ENCODE measurements at places on chromosomes 5 and 9.

- DNase-seq: no peak
These were observed 9.3 kb downstream of the RUSC2 start for GRCh38 chr9:35499029-35499700.

GRCh38 chr5:135601466-135601865, 22.7 kb upstream of the CXCL14 start:
- DNase-seq: no peak

DNA sequence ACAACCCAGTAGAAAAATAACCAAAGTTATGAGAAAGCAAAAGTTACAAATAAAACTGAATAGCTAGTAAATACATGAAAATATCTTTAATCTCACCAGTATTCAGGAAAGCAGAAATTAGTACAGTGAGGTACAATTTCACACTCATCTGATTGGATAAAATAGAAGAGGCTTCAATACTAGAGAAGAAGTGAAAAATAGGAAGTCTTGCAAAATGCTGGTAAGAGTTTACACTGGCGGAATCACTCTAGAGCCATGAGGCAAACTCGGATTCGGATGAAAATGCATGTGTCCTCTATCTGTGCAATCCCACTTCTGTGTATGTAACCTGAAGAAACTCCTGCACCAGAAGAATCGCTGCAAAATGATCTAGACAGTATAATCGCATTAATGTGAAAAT, 128.9 kb downstream of the CCDC192 start:
- no peak for DNase-seq

- no peak for DNase-seq
These were observed 438 bp downstream of the SOX30 start for GRCh38 chr5:157651623-157652376.

DNA sequence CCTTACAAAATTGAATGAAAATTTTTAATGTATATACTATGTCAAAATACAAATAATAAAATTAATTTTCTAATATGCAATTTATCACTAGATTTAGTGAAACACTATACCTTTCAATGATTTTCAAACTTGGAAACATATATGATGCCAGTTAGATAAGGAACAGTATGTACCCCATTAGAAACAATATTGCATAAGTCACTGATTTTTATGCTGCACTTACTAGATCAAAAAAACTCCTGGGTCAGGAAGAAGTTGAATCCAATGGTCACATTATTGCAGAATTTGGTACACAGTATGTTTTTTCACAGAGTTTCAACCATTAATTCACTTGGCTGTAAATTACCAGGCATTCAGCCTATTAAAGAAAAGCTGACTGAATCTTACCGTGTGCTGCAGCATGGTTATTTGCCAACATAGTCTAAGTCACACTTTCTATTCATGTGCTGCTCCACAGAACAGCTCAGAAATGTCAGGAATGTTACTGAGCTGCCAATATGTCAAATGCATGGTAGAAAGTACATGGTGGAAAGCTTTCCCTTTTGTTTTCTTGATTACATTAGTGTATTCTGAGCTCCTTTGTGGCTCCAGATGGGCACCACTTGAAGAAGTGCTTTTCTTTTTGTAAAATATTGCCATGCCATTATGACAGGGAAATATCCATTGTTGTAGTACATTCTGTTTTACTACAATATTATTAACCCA, 9.9 kb upstream of the PRR16 start:
- no peak for DNase-seq

GRCh38 chr5:39202597-39203274, 16.6 kb downstream of the FYB1 start:
- no peak for DNase-seq

- DNase-seq: no peak
These were observed 810 bp downstream of the VPS13A start for GRCh38 chr9:77177894-77178794.

GRCh38 chr5:99138911-99139310, 210.1 kb upstream of the CHD1 start:
- no peak for DNase-seq

DNA sequence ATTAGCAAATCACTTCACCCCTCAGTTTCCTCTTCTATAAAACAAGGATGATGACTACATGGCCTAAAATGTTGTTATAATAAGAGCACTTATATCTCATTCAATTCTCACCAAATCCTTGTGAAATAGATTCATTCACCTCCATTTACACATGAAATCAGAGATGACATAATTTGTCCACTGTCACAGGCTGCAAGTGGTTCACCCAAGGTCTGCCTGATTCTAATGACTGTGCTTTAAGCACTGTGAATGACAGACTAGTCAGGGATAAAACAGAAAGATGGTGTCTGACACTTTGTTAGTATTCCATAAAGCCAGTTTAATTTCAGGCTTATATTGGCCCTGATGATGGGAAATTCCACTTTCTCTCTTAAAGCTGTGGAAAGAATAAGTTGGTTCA, 209.5 kb downstream of the MAPKAP1 start:
- DNase-seq: no peak

DNA sequence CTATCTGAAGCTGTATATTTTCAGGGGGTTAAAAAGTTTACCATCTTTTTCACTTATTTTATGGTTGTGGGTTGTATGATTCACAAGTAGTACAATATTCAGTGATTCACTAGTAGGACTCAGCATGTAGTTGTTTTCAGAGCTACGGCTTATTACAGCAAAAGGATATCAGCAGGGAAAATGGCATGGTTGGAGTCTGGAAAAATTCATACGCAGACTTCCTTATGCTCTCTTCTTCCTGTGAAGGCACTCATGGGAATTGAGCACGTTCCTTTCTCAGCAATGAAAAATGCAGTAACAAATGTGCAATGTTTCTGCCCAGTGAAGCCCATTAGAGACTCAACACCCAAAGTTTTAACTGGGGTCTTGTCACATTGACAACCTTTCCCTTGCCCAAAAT, 250.5 kb downstream of the KCNN2 start:
- DNase-seq: no peak

- no peak for DNase-seq
These were observed 2.8 kb downstream of the CDH10 start for GRCh38 chr5:24642022-24642421.

All from NCI-H2107 (cell line).